ENCODE measurements at places on chromosomes 12 and 14.

GRCh38 chr14:99427632-99428300 lies 52.9 kb downstream of the SETD3 start:
- no peak for DNase-seq

DNA sequence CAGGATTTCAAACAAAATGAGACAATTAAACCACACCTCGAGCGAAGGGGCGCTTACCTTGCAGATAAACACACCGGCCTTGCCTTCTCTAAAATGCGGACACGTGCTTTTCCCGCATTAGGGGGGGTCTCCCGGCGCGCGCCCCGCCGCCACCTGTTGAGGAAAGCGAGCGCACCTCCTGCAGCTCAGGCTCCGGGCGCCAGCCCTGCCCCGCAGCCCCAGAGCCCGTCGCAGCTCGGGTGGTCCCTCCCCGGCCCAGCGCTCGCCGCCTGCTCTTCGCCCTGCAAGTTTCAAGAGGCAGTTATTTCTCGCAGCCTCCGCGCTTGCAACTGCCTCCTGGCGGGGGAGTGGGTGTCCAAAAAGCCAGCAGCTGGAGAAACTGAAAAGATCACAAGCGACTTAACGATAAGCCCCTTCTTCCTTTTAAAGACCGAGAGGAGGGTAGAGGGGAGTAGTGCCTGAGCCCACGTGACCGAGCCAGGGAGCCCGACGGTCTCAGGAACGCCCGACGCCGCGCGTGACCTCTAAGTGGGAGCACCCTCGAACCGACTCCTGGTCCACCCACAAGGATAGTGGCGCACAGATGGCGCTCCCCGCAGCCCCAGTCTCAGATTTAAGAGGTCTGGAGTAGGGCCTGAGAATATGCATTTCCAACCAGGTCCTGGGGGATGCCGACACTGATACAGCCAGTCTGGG lies at the start of gene ESR2:
Gene ESR2, minus strand, starts transcription at position 396 of the 696 bp plus-strand sequence. CDS start 11,386 bp downstream, outside the sequence.
- no peak for DNase-seq

DNA sequence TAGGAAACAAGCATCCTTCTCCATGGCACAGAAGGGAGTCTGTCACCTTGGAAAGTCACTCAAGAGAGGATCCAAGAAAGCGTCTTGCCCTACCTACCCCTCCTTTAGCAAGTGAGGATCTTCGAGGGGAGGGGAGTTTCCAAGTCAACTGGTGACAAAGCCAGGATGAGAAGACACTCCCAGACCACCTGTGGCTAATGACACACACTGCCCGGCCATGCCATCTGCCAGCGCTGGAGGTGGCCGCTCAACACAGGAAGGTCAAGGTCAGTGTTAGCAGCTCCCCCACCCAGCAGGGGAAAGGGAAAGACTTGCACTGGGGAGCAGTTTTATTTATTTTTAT lies 41.3 kb downstream of the ELK3 start:
- DNase-seq, result no peak

GRCh38 chr14:80628547-80628946 lies 313.0 kb downstream of the CEP128 start:
- DNase-seq, result no peak

DNA sequence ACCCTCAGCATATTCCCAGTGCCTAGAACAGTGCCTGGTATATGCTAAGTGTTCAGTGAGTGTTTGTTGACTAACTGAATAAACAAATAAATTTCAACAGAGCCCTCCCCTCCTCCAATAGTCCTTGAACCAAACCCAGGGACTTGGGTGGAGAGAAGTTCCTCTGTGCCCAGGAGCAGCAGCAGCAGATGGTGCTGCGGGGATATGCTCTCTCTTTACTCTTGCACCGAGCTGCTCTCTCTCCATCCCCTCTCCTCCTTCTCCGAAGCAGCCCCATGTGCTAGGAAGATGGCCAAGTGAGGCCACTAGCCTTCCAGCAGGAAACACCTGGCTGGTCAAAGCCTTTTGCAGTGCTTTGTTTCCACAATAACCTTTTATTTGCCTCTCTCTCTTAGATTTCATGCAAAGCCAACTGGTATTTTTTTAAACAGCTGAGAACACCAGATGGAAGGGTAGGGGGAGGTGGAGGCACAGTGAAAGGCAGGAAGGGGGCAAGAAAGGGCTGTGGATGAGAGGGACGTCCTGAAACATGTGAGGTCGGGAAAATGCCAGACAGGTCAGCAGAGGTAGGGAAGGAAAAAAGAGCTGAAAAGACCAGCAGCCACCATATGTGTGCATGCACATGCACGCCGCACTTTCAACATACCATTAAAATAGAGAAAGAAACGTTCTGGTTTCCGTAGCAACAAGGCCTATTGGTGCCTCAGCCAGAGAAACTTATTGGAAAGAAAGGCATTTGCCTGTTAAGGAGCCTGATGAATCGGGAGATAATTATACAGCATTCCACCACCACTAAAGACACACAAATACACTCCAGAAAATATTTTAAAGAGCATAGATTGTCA lies 78.9 kb downstream of the EMP1 start:
- no peak for DNase-seq

DNA sequence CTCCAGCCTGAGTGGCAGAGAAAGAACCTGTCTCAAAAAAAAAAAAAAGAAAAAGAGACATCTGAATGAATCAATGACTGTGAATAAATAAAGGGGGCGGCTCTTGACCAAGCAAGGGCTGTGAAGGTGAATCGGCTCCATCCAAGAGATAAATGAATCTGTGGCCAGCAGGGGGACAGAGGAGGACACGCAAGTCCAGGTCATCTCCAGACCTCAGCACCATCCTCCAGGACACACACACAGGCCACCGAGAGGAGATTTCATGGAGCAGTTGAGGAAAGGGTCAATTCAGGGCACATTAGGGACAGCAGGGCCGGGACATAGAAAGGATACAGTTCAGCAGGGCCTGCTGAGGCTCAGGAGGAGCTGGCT lies 21.6 kb downstream of the TRPV4 start:
- DNase-seq, result no peak

Data from AG04450 (cell line).